A549 treated with CpdA at 1 μM for 4 hours (cell line): ENCODE measurements at places on chromosomes 11 and 22. TPM values are rescaled to one million over a fixed set of nuclear protein-coding genes. Genes with fewer than 3 reads are reported as not detected.

ACCS gene
- total RNA-seq = 14.2 to 18.5 TPM (median 16.0 TPM) in 5 replicates

VPREB1 gene
- not detected in 5 replicates for total RNA-seq

APOL5 gene
- total RNA-seq = not detected in 5 replicates

KRTAP5-10 gene
- total RNA-seq = not detected in 5 replicates
